ENCODE measurements at places on chromosomes 11 and 22.

- peak; percentile 32 for DNase-seq
Observed at GRCh38 chr11:16000065-16000464, 356.3 kb downstream of the SOX6 start.

- DNase-seq = no peak
Observed at GRCh38 chr11:636511-637332, at the start of gene DRD4. Gene DRD4 (plus strand): TSS chr11:637269. CDS start chr11:637305, 36 bp downstream.

- DNase-seq = no peak
Observed at GRCh38 chr11:96125400-96125799, 201.5 kb upstream of the MTMR2 start.

DNA sequence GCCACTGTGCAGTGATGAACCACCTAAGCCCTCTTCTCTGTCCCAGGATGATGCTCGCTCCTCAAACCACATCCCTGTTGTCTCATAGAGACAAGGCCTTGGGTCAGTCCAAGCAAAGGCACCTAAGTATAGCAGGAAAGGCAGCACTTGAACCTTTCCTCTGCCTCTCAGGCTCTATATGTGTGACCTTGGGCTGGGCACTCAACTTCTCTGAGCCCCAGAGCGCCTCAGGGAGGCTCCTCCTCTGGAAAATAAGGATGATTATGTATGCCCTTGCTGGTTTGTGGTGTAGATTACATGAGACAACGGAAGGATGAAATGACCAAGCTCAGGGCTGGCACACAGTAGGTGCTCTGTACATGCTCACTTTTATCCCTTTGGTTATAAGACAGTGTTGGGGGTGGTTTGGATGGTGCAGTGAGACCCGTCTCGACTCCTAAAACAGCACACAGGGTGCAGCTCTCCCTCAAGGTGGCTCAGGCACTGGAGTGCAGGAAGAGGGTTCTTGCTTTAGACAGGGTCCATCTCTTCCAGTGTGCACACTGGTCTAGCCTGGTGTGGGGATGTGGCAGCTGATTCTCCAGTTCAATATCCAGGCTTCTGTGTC is 40.2 kb upstream of the ACCSL start:
- DNase-seq = no peak

DNA sequence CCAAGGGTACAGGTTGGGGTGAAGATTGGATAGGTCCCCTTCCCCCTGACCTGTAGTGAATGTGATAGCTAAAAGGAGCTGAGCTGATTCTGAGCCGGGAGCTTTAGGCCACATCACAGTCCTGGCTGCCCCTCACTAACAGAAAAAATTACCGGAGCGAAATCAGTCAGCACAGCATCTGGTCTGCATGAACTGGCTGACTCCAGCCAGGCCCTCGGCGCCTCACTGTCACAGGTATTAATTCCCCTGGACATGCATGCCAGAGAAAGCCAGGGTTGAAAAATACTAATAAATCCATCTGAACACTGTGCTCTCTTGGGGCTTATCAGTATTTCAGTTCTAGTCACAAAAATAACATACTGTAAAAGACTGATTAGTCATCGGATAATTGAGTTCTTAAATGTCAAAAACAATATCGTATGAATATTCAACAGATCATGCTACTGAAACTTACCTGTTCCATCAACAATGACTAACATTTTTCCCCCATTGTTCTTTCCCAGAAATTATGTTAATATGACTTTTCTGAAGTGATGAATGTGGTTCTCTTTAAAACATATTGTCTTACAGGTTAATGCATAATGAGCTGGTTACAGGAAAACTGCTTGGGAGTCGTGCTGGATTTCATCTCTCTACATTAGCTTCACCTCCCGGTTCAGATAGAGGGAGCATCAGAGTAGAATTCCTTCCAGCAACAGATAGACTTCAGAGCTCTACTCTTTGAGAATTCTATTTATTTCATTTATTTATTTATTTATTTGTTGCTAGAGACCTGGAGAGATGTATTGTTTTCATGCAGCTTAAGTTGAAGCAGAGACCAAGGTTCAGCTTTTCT is 387.7 kb downstream of the NXPE2 start:
- DNase-seq = no peak

DNA sequence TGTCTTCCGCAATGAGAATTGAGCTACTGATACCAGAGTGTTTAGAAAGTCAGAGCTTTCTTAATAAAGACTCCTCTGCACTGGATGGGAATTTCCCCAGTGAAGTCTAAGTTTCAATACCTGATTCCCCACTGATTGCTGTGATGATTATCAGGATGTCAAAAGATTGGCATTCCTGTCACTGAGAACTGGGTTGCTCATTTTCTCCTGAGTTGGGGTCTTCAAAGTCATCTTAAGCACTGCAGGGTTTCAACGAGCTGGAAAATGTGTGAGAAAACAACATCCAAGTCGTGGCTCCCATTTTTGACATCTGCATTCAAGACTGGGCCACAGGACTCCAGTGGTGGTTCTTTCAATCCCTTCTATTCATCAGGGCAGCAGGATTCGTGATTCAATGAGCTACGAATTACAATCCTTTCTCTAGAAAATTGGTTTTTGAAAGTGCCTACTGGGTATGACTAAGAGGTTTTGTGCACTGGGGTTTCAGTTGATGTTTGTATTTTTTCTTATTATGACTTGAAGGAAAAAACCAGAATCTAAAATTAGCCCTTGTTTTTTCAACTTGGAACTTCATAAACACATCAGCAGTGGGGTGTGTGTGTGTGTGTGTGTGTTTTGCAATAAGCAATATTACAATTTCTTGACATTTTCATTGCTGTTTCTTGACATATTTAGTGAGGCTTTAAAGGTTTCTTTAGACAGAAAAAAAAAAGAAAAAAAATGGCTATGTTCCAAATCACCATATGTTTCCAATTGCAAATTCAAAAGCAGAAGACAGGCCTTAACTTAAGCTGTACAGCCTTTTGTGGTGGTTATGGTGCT is 233.0 kb downstream of the FAM76B start:
- DNase-seq = peak; percentile 81

DNA sequence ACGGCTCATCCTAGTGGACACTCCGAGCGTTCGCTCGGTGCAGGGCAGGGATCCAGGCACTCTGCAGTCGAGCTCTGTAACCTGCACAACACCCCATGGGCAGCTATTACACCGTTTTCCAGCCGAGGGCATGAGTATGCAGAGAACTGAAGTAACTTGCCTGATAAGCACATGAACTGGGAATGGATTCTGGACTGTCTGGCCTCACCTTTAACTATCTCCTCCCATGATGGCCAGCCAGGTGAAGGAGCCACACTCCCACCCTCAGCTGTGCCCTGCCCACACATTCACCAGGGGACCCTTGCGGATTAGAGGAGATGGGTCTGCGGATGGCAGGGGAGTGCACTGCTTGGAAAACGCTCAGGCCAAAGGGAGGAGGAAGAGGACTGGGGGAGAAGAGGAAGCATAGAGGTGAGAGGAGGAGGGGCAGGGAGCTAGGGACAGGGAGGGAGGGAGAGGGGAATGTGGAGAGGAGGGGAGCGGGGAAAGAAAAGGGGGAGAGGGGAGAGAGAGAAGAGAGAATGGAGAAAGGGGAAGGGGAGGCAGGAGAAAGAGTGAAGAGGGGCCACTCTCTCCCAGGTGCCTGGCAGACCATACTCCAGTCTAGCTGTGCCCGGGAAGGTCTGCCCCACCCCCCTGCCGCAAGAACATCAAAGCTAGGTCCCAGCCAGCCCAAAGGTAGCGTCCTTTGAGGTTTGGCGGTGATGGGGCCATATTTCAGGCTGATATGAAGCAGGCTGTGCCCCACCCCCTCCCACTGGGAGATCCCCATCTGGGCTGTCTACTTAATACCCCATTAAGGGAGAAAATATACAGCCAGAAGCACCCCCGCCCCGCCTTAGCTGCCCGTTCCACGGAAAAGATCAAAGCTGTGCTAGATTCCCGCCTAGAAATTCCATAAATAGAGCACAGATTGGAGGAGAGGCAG is 33.2 kb upstream of the TCF20 start:
- no peak for DNase-seq

- DNase-seq = no peak
Observed at GRCh38 chr22:37362621-37363020, 64.7 kb downstream of the ELFN2 start.

DNA sequence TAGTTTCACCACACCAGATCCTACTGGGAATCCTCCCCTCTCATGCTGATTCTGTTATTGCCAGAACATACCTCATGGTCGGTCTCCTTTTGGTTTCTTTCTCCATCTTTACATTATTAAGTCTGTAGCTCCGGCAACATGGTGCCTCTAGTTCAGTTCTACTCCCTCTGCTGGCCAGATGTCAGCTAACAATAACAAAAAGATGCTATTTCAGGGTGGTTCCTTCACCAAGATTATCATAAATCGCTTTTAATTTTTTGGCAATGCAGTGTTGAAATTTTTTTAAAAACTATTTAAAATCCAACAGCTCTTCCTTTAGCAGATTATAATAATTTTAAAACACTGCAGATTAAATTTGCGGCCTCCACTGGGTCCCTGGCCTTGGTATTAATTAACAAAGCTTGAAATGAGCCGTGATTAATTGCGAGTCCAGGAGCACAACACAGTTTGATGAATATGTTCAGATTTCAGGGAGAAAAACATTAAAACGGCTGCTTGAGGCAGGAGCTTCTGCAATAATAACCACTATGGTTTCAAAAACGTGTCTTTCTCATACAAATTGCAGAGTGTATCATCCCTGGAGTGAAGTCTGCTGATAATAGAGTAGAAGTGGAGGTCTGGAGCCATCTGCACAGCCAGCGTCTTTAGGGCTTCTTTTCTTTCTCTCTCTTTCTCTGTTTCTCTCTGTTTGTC is 492.9 kb upstream of the KIRREL3 start:
- DNase-seq = no peak

DNA sequence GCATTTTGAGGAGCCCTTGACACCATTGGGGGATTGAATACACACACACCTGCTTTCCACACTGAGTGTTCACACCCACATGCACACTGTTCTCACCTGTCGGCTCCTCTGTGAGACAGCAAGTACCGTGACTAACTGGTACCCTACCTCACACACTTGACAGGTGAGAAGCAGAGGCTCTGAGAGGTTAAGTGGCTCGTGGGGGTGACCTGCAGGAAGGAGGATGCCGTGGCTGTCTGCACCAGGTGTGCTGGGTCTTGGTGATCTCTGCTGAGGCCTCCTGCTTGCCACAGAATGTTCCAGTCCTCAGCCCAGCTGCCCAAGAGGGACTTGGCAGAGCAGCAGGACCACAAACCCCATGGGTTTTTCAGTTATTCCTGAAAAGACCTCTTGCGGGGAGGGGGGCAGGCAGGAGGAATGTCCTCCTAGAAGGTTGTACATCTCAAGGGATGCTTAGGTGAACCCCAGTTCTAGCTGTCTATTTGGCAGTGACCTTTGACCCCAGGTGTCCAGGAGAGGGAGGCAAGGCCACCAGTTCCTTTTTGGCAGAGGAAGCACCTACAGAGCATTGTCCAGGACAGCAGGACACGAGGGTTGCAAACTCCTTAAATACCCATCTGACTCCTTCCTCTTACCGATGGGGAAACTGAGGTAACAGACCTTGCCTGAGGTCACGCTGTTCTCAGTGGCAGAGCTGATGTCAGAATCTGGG is 66.0 kb downstream of the SHISAL1 start:
- no peak for DNase-seq

DNA sequence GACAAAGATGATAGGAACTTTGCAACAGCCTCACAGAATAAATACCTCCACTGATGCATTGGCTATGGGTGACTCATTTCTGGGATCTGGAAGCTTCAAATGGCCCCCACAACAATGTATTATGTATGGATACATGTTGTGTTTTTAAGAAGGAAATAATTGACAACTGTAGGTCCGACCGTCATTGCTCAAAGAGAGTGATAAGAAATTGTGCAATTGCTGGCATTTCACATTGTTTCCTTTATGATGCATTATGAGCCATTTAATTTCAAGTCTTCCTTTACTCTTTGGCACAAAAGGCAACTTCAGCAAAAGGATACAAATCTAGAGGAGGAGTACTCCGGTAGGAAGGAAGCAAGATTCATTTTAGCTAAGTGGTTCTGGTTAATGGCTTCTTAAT is 2.0 kb downstream of the ANO3 start:
- no peak for DNase-seq

GRCh38 chr11:62044639-62045121 is 77.2 kb upstream of the FTH1 start:
- no peak for DNase-seq

DNA sequence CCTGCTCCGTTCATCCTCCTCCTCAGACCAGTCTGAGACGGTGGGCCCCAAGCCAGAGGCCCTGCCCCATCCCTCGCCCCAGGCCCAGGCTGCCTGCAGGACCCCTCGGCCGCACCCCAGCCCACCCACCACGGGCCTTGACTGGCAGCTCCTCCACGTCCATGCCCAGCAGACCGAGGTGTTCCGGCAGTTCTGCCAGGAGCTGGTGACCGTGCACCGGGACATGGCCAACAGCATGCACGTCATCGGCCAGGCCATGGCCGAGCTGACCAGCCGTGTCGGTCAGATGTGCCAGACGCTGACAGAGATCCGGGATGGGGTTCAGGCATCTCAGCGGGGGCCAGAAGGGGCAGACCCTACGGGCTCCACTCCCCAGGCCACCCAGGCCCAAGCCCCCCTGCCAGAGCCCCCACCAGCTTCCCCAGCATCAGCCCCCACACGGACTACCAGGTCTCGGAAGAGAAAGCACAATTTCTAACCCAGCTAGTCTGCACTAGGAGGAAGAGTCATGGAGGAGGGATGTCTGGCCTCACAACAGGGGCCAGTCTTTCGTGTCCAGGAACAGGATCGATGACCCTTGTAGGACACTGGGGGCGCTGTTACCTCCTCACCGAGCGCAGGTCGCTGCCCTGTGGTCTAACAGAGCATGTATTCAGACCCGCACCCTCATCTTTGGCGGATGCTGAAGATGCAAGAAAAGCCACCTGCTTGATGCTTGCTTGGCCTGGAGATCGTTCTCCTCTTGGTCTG is 66.3 kb downstream of the PRDM11 start:
- DNase-seq = no peak

DNA sequence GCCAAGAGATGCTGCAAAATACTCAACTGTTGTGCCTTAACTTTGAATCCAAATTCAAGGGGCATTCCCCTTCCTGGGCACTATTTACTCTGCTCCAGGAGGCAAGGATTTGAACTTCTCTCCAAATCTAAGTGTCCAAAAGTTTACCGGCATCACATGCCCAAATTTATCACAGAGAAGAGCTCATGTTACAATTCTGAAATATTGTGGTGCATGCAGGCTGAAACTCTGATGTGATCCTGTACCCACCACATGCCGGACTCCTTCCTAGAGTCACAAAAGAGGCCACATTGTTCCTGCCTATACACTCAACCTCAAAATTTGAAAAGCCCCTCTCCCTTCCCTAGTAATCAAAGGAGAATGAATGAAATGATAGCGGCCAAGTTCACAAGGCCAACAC is 1.3 kb downstream of the TRAF6 start:
- no peak for DNase-seq

GRCh38 chr22:43133401-43133800 is 9.8 kb downstream of the MCAT start:
- no peak for DNase-seq

- no peak for DNase-seq
Observed at GRCh38 chr11:134476435-134477021, 64.5 kb upstream of the B3GAT1 start.
